ENCODE measurements at places on chromosomes 5 and 9. TPM values are rescaled to one million over a fixed set of nuclear protein-coding genes. Genes with fewer than 3 reads are reported as not detected.

HAVCR1 gene
- total RNA-seq = 3.7 TPM

RNF180 gene
- total RNA-seq = 3.0 TPM

OLFM1 gene
- total RNA-seq = not detected

LVRN gene
- not detected for total RNA-seq

DNA sequence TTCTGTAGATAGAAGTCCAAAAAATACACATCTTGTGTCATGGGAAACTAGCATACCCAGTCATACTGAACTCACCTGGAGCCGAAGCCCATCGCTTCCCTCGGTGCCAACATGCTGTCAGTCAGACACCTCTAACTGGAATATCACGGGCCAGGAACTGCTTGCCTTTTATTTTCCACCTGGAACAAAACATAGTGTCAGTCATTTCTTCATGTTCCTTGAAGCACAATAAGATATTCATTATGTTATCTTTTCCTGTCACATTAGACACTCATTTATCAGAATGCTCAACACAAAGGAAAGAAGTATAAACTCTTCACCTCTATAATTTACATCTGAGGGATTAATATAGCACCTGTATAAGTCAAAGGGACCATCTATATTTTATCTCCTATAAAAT is 674.4 kb downstream of the PTPRD start:
- no peak for DNase-seq

DNA sequence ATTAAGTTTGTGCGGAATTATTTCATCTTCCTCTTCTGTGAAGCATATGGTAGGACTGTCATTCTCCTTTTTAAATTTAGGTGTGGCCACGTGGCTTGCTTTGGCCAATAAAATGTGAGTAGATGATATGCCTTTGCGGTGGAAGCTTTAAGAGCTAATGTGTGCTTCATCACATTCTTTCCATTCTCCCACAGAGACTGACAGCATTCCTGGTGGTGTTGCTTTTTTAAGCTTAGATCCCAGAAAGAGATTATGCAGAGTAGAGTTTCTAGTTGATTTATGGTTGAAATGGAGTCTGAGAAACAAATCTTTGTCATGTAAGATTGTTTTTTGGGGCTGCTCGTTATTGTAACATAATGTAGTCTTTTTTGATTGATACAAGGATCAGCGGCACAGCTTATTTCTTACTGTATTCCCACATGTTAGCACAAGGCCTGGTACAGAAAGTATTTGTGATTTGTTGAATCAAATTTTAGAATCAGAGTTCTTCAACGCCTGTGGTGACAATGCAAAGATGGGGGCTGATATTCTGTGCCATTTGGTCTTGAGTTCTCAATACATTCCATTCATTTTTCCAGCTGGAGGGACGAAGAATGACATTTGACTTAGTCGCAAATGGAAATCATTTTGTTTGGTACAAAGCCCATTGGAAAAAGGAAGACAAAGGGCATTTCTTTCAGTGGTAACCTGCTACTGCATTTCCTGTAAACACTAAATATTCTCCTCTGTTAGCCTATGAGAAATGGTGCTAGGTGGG is 209.9 kb upstream of the VLDLR start:
- no peak for DNase-seq

GRCh38 chr9:70119786-70120185 is 76.1 kb downstream of the MAMDC2 start:
- no peak for DNase-seq

DNA sequence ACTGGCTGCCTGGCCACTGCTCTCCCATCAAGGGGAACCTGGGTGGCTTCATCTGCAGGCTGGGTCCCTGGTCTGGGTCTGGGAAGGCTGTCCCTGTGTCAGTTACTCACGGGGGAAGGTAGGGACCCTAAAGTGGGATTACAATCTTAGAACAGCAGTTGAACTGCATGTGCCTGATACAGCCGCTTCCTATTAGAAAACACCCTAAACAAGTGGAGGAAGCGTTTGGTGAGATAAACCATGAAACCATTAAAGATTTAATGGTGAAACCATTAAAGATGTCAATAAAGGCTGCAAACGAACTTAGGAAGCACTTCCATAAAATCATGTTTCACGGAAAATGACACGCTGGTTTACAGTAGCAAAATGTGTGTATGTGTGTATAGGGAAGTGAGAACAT is 2.5 kb upstream of the GFI1B start:
- DNase-seq = no peak

DNA sequence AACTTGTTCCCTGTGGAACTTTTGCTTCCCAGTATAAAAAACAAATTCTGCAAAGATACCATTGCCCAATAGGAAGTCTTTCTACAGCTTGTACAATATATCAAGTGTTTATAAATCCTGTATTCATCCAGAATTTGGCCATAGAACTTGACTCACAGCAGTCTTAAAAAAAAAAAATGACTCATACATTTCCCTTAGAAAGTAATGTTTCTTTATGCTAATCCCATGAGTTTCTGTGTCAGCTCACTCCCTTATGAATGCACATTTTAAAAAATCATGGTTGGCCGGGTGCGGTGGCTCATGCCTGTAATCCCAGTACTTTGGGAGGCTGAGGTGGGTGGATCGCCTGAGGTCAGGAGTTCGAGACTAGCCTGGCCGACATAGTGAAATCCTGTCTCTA is 89.3 kb upstream of the DMRT1 start:
- DNase-seq = no peak

- DNase-seq = no peak
These were observed 49.5 kb downstream of the RCL1 start for GRCh38 chr9:4842213-4842612.

DNA sequence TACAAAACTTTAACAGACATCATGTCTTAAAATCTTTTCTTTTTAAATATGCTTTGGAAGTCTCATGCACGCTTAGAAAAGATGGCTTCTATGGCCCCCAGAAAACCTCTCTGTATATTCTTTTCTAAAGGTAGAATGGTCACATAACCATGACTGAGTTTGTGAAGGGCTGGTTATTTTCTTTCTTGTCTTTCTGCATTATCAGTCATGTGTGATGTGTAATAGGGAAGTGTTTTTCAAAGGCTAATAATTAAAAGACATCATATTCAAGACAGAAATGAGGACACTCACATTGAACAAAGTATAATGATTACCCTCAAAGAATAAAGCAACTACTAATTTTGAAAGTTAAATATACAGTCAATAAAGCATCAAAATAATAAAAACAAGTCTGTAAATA is 253.4 kb downstream of the TRPM3 start:
- no peak for DNase-seq

- DNase-seq = peak; percentile 51
These were observed at the start of gene LIFR for GRCh38 chr5:38556599-38557307. Gene LIFR (minus strand): TSS chr5:38556646. CDS start chr5:38530647, 25,999 bp downstream.

GRCh38 chr5:12237837-12238575 is 333.8 kb upstream of the CTNND2 start:
- DNase-seq = no peak

GRCh38 chr5:80034962-80035821 is at the start of gene THBS4:
Gene THBS4 (plus strand): TSS chr5:80035348. CDS start chr5:80035538, 190 bp downstream.
- no peak for DNase-seq

All from transverse colon (tissue), 4 donors.